ENCODE measurements at places on chromosomes 1 and 21. TPM values are rescaled to one million over a fixed set of nuclear protein-coding genes. Genes with fewer than 3 reads are reported as not detected.

Gene LIN28A
- total RNA-seq = not detected

Gene FAAH
- total RNA-seq = 27.0 TPM

Gene GPX7
- total RNA-seq = 72.8 TPM

Gene RSPH1
- 3.2 TPM for total RNA-seq

Gene KRTAP10-4
- total RNA-seq = not detected

Gene CCDC27
- total RNA-seq = not detected

Gene DNASE2B
- not detected for total RNA-seq

Gene OR2T11
- 0.06 TPM for total RNA-seq

Gene ETV3L
- total RNA-seq = not detected

Gene PKP1
- 0.64 TPM for total RNA-seq

Gene PRDM16
- total RNA-seq = 10.2 TPM

Gene EFNA3
- 6.0 TPM for total RNA-seq

Gene FAF1
- total RNA-seq = 40.8 TPM

Gene ATXN7L2
- total RNA-seq = 6.0 TPM

Gene SMYD2
- total RNA-seq = 24.7 TPM

Gene ESPN
- 9.3 TPM for total RNA-seq

Gene HES4
- 46.8 TPM for total RNA-seq

Gene VANGL2
- 15.5 TPM for total RNA-seq

Gene ATAD3C
- 5.8 TPM for total RNA-seq

Gene RPTN
- not detected for total RNA-seq

Gene FBXO2
- total RNA-seq = 1.4 TPM

Gene SIPA1L2
- 51.1 TPM for total RNA-seq

Gene S100A1
- total RNA-seq = 5.3 TPM

Gene MPC2
- 68.6 TPM for total RNA-seq

Gene INSRR
- total RNA-seq = 1.9 TPM

Gene RGSL1
- not detected for total RNA-seq

Gene DMAP1
- 35.3 TPM for total RNA-seq

Data from metanephros (tissue), 2 donors.